NCI-H1105 treated with DMSO at 0.1 percent for 48 hours (cell line): ENCODE measurements at places on chromosomes 11 and 22.

DNA sequence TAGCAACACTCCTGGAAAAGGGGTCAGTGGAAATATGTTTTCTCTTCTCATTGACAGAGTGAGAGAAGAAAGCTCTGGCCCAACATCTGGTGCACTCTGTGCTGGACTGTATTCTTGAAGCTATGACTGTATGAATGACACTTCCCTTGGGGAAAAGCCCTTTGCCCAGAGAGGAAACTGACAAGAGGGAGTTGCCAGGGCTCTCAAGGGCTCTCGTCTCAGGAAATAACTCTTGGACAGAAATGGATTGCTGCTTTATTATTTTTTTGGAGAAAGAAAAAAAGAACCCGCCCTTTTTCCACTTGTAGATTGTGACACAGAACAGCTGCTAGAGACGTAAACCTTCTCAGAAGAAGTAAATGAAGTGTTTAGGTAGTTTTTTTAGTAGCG is 11.4 kb downstream of the ETS1 start:
- no peak for DNase-seq

- DNase-seq = no peak
Measured at GRCh38 chr11:68200639-68201038, 12.5 kb downstream of the KMT5B start.

GRCh38 chr11:116224154-116224888 is 548.5 kb downstream of the BUD13 start:
- DNase-seq = peak; percentile 65

DNA sequence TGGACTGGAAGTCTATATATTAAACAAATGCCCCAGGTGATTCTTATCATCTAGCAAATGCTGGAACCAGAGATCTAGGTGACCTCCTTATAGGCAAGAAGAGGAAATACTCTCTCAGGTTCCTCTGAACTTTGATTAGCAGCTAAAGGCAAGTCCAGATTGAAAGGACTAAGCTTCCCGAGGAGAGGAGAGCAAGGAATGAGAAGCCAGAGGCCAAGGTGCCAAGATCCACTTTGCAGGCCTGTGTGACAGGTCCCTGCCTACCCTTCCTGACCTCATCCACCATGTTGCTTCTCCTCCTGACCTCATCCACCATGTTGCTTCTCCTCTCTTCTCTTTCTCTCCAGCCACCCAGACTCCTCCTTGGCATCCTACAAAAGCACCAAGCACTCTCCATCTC is 173.2 kb downstream of the LARGE1 start:
- DNase-seq = no peak

DNA sequence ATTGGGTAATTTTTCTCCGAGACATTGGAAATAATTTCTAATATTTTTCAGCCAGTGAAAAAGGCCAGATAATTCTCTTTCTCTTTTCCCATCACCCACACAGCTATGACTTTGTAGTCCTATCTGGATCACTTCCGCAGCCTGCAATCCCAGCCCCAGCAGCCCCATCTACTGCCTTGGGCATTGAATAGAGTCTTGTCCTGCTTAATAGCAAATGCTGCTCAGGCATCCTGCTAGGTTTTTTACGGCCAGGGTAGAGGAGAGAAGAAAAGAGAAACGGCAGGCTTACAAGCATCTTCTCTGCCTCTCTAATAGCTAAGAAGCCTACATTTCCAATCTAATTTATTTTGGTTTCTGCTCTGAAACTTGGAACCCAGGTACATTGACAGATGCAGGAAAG is 154.3 kb upstream of the B3GAT1 start:
- DNase-seq = no peak

DNA sequence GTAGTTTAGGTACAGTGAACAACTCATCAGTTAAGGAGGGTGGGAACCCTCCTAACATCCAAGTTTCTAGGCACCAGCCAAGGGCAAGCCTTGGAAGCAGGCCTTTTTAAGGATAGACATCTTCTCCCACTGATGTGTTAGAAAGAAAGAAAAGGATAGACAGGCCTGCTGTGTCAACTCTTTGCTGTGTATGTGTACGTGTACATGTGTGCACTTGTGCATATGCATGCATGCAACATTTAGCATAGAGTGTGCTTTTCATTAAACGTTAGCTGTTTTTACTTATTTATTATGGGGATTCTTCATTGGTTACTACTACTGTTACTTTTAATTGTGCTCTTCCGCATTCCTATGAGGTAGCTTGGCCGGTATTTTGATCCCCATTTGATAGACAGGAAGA is 36.1 kb downstream of the RNF169 start:
- no peak for DNase-seq

DNA sequence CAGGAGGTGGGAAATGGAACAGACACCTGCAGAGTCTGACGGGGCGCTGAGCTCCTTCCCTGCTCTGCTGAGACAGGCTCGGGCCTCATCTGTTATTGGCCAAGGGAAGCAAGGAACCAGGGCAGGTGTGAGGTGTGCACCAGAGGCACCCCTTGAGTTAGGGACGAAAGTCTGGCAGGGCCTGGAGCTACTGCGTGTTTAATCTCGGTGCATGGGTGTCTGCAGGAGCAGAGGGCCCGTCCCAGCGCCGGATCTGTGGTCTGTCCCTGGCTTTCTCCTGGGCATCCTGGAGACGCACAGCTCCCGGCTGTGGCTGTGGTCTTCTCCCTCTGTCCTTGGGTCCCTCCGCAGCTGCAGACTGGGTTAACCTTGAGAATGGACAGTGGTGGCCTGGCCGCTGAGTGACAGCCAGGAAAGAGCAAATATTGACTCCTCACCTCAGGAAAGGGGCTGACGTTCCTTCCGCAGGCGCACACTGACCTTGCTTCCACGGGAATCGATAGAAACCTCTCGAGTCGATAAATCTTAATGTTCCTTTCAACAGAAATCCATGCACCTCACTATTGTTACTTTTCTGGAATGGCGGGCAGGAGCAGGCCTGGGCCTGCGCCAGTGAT is 975.6 kb downstream of the BRD1 start:
- no peak for DNase-seq

GRCh38 chr22:41563051-41563711 is 2.4 kb downstream of the CSDC2 start:
- DNase-seq = no peak

- DNase-seq = no peak
Measured at GRCh38 chr22:45597460-45598192, 74.0 kb upstream of the ATXN10 start.

- DNase-seq = no peak
Measured at GRCh38 chr11:69290806-69291205, 3.1 kb upstream of the MYEOV start.

GRCh38 chr11:61071208-61071681 is 31.0 kb upstream of the CD5 start:
- no peak for DNase-seq

- DNase-seq = no peak
Measured at GRCh38 chr11:4543561-4543960, 1.4 kb upstream of the OR52M1 start.

DNA sequence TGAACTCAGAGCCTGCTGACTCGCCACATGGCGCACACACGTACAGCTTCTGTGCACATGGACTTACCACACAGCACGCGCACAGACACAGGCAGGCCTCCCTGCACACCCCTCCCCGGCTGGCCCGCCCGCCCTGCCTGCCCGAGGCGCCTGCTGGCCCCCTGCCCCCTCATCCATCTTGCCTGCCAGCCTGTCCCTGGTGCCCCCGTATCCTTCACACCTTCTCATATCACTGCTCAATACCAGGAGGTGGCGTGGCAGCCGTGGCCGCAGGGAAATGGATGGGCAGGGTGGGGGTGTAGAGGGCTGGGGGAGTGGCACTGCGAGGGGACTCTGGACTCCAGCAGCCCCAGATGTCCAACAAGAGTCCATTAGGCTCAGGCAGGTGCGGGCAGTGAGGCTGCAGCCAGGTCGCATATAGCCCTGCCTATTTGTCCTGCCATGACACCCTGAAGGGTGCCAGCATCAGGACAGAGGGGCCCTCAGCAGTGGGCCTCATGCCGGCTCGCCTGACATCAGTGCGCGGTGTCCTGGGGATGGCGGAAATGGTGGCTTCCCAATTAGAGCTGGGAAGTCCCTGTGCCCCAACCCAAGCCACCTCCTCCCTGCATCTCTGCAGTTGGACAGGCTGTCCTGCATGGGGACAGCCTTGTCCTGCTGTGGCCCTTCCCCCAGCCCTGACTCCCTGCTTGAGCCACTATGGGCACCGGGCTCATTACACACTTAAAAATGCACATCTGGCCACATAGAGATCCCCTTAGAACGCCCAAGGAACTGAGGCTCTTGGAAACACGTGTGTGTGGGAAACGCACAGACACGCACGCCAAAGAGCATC is 2.0 kb upstream of the TBX10 start:
- DNase-seq = no peak

DNA sequence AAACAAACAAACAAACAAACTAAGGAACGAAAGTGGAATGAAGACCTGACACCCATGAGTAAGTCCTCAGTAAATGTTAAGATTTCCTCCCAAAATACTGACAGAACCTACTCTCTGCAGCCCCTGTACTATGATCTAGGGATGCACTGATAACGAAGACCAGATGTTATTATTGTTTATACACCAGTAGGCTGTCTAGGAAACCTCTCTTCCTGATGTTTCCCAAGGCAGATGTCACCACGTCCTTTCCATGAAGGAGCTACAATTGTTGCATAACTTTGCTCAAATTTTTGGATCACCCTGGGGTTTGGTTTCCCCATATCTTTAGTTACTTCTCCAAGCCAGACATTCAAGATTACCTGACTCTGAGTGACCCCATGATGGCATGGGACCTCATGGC is 340.7 kb downstream of the MIAT start:
- no peak for DNase-seq

GRCh38 chr11:59857439-59858434 is 8.6 kb downstream of the TCN1 start:
- DNase-seq = no peak

- DNase-seq = no peak
Measured at GRCh38 chr11:1529286-1529685, 42.7 kb upstream of the MOB2 start.

GRCh38 chr22:26169315-26170111 is at the start of gene SEZ6L:
Gene SEZ6L, plus strand, starts transcription at chr22:26169462. Its CDS starts 208 bp downstream, at chr22:26169670.
- DNase-seq = peak; percentile 58

DNA sequence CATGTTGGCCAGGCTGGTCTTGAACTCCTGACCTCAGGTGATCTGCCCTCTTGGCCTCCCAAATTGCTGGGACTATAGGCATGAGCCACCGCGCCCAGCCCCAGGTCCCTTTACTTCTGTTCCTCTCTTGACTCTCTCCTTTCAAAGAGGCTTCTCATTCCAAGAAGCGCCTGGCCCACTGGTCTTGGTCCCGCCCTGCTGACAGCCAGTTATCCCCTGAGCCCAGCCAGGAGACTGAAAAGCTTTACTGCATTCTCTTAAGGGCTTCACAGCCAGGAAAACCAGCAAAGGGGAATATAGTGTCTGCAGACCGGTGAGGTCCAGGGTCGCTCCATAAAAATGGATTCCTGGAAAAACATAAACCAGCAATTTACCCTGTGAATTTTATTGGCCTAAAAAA is 68.3 kb downstream of the NFAM1 start:
- no peak for DNase-seq

- no peak for DNase-seq
Measured at GRCh38 chr11:110314366-110315095, 18.1 kb upstream of the RDX start.

GRCh38 chr11:70628176-70628854 is 230.0 kb downstream of the CTTN start:
- DNase-seq = no peak

GRCh38 chr11:76918941-76919386 is 58.2 kb downstream of the ACER3 start:
- DNase-seq = peak; percentile 73

DNA sequence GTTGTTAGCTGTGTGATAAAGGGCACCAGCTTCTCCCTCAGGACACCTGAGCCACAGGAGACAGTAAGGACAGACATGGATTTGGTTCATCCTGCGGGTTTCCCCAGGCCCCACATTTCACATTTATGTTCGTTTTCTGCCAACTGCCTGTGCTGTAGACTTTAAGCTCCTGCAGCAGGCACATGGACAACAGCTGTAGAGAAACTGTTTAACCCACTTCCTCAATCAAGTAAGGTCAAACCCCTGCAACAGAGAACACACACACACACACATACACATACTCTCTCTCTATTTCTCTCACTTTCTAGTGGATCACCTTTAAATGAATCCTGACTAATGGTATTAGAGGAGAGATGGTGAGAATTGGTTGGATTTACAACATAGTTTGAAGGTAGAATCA is 90.7 kb downstream of the C11orf87 start:
- DNase-seq = no peak

GRCh38 chr11:118275176-118275575 is 11.1 kb upstream of the MPZL2 start:
- DNase-seq = no peak

- DNase-seq = peak; percentile 83
Measured at GRCh38 chr11:123061403-123062157, at the start of gene HSPA8. Gene HSPA8, minus strand, starts transcription at chr11:123062136. Its CDS starts 812 bp downstream, at chr11:123061324.

DNA sequence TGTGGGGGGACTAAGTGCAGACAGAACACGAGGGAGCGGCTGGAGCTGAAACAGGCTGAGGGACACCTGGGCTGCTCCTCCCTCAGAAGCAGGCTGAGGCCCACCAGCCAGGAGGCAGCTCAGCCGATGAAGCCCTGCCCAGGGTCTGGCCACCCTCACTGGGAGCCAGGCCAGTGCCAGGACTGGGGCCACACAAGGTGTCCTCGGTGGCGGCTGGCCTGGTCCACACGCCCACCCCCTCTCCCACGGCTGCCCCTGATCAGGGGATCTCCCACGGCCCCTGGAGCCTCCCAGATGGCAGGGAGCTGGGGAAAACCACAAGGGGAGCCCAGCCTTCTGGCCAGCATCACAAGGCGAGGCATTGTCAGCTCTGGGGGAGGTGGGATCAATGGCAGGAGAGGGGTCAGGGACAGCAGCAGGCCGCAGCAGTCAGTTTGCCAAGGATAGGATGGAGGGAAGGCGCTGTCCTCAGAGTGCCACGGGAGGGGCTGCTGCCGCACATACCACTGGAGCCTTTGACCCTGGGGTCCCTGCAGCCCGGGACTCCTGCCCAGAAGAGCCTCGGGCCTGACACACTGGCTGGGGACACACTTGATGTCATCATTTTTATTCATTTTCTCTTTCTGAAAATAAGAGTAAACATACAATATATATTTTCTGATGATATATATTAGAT is 11.7 kb upstream of the RASL10A start:
- no peak for DNase-seq

DNA sequence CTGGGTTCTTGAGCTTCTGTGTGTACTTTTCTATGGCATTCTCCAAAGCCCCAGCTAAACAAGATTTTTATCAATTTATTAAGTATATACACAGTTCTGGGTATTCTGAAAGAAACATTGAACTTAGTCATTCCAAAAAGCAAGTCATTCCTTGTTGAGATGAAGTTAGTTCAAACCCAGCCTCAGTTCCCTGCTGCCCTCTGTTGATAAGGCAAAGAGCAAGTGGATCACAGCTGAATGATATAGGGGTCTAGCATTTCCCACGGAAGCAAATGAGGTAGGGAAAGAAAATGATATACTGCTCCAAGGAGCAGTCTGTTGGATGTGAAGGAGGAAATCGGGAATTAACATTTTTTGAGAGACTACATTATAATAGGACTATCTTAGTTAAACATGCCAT is 841.8 kb upstream of the TENM4 start:
- DNase-seq = no peak

DNA sequence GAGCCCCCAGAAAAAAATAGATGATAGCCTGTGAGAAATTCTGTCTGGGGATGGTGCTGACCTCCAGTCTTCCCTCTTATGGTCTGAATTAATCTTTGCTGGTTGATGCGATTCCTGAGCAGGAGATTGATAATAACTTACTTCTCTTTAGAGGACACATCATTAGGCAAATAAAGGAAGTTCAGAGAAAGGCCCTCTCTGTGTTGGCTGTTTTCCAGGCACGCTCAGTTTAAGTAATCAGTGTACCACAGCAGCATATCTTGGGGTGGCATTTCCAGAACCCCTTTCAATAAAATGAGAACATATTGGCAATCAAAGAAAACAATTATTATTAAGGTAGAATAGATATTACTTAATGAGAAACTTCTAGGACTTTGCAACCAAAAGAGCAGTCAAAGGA is 1129.3 kb upstream of the RAG2 start:
- DNase-seq = no peak
